Activated T-cell treated with anti-CD3 and anti-CD28 coated beads, Interleukin-2, amount 50 U/mL, for 24 hours (primary cell): ENCODE measurements at places on chromosomes 3 and 15.

- no peak for DNase-seq
Observed at GRCh38 chr3:155185631-155186071, 105.5 kb downstream of the MME start.

GRCh38 chr3:149658744-149659497 is 1.1 kb upstream of the WWTR1 start:
- no peak for DNase-seq

DNA sequence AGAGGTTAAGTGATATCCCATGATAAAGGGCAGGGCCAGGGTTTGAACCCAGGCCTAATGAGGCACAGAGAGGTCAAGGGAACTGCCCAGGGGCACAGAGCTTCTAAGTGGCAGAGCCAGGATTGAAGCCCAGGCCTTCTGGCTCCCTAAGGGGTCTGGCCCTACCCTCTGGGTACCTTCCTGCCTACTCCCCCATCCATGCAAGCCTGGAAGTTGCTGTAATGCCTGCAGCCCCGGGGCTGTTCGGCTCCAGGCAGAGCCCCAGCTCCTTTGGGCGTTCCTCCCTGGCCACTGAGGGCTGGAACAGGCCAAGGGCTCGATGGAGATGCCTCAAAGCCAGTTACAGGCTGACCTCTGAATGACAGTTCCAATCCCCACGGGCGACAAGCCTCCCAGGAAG is 4.5 kb downstream of the GRIP2 start:
- DNase-seq, result no peak

DNA sequence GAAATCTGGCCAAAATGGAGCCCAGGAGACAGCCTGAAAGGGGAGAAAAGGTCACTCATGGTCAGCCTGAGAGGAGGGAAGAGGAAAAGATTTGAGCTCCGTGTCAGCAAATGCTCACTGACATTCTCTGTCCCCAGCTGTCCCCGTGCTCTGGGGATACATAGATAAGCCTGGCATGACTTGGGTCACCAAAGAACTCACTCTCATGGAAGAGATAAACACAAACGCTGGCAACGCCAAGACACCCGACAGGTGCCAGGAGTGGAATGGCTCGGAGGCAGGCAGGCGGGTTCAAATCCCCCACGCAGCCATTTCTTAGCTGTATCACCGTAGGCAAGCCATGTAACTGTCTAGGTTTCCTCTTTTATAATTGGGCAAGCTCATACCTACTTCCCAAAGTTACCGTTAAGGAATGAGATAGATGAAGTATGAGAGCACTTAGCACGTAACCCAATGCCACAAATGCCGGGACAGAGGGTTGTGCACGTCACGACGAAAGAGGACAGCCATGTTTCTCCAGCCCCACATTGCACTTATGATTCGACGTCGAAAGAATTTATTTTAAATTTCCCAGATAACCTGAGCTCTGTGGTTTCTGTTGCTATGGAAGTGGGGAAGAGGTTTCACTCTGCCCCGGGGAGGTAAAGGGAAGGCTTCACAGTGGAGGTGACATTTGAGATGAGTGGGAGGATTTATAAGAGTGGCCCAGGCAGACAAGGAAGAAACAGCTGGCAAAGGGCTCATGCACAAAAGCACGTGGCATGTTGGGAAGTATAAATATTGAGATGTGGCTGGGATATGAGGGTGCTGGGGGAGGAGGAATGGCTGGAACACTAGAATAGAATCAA is 41.4 kb upstream of the TSEN2 start:
- no peak for DNase-seq

DNA sequence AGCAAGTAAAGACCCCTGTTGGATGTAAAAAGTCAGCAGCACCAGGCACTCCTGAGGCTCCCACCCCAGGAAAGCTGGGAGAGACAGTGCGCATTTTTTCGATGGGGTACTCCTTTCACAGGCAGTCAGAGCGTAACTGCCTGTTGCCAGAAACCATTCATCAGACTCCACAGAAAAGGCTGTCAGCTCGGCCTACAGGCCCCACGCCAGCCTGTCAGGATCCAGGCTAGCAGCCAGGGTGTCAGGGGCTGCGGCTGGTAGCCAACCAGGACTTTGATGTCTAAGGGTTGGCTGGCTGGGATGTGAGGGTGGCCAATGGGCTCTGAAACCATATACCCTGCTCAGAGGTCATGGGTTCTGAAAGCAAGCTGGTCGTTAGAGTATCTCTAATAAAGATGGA is 164.5 kb downstream of the WNT5A start:
- no peak for DNase-seq

GRCh38 chr3:4855676-4856075 is 123.6 kb upstream of the BHLHE40 start:
- no peak for DNase-seq

GRCh38 chr3:185693985-185694653 is 108.0 kb downstream of the SENP2 start:
- DNase-seq, result no peak
